Stimulated activated naive CD4-positive, alpha-beta T cell (primary cell): ENCODE measurements at places on chromosomes 7 and 10.

- no peak for DNase-seq
These were observed 54.1 kb downstream of the KCND2 start for GRCh38 chr7:120327054-120327453.

DNA sequence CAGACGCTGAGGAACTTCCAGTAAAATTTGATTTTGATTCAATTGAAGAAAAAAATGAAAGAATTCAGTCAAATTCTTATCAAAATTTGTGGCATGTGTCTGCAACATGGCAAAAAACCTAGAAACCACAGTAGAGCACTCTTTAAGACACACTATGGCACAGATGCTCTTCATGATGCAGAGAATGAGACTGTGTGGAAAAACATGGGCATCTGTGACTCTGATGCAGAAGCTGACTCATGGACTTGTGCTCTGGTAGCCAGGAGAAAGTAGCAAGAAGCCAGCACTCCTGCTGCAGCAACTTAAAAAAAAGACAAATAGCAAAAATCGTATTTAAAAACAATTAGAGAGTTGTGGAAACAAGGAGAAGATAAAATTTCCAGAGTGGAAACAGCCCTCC is 8.9 kb upstream of the KCNK18 start:
- DNase-seq, result no peak

DNA sequence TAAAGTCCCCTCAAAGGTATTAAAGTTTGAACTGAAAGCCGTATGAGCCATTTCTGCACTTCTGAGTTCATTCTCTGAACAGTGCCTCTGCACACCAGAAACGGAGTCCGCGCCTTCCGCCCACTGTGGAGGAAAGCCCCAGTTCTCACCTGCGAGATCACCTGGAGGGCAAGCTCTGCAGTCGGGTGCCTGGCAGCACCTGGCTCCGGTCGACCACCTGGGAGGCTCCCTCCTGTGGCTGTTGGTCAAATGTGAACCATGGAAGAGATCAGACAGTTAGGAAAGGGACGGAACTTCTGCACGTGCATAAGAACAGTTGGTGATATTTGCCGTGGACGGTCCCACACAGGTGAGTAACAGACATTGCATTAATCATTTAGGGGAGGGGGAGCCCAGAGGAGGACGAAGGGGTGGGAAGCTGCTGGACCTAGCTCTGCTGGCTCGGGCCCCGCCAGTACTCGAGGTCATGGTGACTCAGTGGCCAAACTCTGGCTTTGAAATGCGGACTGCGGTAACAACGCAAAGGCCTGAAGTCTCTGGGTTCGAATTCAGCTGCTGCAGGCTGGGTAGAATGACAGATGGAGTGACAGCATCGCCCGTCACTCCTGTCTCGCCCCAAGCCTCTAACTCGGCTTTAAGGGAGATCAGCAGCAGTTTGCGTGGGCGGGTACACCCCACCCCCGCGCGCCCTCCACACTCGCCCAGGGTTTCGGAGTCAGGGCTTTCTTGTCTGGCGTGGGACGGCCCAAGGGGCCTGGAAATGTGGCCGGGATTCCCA is 1.7 kb upstream of the DPYSL4 start:
- DNase-seq, result no peak

DNA sequence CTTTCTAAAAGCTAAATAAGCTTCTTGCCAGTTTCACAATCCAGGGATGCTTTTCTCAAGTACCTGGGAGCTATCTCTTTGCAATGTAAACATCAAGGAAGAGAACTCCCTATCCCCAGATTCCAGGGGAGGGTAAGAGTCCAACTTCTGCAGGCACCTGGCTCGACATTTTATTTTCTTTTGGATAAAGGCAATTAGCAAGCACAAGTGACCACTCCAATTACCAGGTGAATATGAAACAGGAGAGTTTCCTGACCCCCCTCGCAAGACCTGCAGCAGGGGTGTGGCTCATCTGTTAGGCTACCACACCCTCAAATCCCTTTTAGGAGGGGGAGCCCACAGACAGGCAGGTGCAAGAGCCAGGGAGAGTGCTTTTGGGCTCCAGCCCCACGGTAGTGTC is 28.6 kb upstream of the LANCL2 start:
- no peak for DNase-seq

GRCh38 chr7:81688622-81689411 is 81.0 kb downstream of the HGF start:
- DNase-seq, result no peak

GRCh38 chr10:120204877-120205276 is 252.2 kb upstream of the PLPP4 start:
- no peak for DNase-seq

DNA sequence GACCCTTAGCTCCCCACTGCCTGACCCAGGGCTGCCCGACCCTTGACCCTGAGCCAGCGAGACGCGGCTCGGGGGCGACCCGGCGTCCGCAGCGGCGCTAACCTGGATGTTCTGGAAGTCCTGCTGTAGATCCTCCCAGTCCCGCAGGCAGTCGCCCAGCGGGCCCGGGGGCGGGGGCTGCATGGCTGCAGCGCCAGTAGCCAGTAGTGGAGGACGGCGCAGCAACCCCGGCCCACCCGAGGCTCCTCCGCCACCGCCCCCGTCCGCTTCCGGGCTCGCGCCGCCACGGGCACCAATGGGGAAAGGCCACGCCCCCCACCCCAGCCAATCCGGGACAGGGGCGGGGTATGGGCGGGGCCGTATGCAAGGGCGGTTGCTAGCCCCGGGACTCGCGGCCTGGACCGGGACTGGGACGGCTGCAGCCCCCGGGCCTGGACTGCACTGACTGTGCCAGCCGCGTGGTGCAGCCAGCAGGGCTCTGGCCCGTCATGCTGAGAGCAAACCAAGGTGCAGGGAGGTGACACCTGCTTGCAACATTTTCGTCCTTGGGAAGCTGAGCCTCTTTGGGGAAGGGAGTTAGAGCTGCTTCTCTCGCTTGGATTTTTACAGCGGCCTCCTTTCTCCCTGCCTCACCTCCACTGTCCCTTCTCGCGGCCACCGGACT is at the start of gene TMEM120A:
TMEM120A (minus strand) TSS at position 208 of the 664 bp plus-strand sequence; CDS start at position 183, 25 bp downstream.
- DNase-seq, result peak; percentile 91

DNA sequence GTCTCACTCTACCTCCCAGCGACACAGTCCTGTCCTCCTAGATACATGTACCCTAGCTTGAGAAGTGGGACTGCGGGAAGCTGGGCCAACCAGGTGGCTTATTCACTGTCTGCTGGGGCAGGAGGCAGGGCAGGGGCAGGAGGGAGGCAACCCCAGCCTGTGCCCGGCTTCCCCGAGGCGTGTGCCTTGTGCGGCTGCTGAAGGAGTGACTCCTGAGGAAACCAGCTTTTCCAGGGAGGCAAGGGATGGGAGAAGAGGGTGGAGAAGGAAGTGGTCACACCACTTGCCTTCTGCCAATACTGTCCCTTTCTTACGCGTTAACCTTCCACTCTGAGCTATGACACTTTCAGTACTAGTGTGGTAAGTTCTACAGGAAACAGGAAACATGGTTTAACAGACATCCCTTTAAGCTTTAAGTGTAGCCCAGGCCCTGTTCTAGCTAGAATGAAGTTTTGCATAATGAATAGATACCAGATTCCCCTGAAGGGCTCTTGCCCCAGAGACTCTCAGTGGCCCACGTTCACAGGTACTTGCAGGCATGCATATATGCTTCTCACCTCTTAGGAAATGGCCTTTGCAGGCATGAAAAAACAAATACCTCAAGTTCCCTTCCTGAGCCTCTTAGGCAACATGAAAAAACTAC is 40.6 kb downstream of the SYPL1 start:
- peak; percentile 70 for DNase-seq

- DNase-seq, result no peak
These were observed 99.6 kb downstream of the PRPF18 start for GRCh38 chr10:13686331-13686752.

DNA sequence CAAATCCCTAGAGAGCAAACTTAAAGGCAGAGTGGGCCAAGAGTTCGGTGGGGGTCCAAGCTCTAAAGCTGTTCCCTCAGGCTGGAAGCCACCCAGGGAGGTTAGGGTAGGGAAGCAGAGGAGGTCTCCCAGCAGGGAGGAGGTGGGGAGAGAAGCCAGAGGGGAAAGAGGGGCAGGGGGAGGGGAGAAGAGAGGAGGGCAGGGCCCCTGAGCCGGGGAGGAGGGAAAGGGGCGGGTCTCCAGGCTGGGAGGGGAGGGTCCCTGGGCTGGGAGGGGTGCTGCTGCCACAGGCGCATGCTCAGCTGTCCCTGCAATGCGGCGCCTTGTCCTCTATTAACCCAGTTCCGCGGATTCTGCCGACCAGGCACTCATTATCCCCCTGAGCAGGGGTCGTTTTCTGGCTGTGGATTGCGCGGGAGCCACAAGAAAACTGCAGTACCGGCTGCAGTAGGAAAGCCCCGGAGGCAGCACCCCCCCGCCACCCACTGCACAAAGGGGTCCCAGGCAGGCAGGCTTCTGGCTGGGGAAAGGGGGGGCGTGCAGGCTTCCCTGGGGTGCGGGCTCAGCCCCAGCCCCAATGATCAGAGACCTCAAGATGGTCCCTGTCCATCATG is 49.3 kb downstream of the CAMK2B start:
- DNase-seq, result no peak

GRCh38 chr10:108970016-108970415 is 953.3 kb downstream of the XPNPEP1 start:
- no peak for DNase-seq

DNA sequence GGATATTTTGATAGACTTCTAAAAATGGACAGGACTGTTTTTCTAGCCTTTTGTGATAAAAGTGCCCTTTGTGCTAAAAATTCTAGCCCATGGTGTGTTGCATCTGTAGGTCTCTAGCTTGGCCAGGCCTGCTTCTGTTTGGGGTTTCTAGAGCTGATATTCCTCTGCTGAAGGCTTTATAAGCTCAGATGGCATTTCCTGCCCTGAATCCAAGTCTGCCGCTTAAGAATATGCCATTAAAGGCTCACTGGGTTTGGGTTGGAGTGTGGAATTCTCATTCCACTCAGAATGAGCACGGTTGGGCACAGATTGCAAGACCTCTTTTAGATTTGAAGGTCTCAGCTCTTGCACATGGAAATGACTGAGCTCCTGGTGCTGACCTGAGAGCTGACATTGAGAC is 49.4 kb upstream of the IGFBP3 start:
- no peak for DNase-seq

- DNase-seq, result no peak
These were observed 120.4 kb downstream of the EPDR1 start for GRCh38 chr7:38040831-38041230.

DNA sequence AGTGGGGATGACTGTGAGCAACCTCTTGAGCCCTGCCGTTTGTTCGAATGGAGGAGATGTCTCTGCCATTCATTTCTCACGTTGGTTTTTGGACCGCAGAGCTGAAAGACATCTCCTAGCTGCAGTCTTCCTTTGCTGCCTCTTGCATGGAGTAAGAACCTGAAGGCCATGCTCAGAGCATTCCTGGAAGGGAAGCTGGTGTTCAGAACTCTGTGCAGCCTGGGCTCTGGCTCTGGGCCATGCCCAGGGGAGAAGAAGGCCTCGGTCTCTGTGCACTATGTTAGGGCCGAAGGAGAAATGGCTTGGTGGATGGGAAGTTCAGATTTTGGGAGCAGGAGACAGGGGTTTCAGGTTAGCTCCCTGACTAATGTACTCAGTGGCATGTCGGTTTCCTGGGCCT is 22.9 kb downstream of the SFTPD start:
- no peak for DNase-seq

- DNase-seq, result peak; percentile 23
These were observed 96.6 kb upstream of the LRRN3 start for GRCh38 chr7:110994028-110994967.

- DNase-seq, result no peak
These were observed 2.5 kb downstream of the TCF7L2 start for GRCh38 chr10:112952282-112953173.

DNA sequence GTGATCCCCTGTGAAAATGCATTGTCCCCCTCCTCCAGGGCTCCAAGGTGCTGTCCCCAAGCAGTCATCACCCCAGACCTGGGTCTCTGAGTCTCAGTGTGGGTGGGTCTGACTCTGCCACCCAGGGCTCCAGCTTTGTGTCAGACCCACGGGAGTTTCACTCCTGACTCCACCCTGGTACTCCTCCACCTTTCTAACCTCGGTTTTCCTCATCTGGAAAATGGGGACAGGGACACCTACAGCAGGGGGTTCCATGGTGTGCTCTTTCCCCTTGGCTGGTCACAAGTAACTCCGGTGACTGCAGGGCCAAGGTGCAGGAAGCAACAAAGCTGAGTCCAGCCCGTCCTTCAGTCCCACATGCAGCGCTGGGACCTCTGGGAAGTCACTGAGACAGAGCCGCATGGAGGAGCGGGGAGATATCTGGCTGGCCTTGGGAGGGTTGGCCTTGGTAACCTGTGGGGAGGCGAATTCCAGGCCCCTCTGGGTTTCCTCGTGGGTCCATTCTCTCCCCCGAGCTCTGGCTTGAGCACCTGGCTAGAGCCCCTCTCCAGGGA is 41.8 kb upstream of the RABGEF1 start:
- no peak for DNase-seq

DNA sequence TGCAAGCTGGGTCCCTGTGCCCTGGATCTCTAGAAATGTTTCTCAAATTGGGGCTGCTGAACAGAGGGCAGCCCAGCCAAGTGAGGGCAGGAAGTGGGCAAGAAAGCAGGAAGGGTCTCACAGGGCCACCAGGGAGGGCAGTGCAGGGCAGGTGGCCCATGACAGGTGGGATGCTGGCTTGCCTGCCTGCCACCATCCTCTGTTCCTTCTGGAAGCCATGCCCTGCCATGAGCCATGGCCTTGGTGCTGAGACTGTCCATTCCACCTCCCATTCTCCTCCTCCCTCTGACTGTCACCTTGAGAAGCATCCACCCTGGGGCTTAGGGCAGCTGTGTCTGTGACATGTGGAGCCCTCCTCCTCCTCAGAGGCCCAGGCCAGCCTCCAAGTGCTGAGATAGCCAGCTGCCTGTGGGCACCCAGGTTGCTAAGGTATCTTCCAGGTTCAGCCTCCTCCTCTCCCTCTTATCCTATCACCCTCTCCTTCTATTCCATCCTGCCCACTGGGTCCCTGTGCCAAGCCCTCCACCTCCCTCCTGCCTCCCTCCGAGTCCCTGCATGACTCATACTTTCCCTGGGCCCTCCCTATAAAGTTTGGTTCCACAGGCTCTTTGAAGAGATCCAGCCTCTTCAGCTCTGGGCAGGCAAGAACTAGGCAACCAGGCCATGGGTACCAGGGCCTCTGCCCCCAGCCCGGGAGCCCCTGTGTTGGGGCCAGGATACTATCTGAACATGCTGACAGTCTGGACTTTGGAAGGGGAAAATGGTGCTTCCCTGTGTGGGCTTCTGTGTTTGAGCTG is 1.3 kb downstream of the VSIR start:
- peak; percentile 18 for DNase-seq

DNA sequence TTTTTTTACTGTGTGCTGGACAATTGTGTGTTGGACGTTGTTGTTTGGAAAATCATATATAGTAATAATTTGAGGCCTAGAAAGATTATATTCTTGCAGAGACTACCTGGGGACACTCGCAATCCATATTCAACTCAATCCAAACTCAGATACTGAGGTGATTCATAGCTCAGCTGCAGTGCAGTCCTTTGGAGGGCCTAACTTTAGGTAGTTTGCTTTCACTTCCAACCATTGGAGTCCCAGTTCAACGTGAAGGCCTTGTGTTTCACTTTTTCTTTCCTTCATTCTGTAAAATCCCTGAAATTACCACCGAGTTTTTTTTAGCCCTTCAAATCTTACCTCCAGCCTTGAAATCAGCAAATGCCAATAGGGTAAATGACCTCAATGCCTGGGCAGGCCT is 32.3 kb downstream of the ATRNL1 start:
- no peak for DNase-seq

GRCh38 chr10:13143766-13144165 is 17.6 kb upstream of the MCM10 start:
- no peak for DNase-seq

GRCh38 chr10:28632584-28632945 is 44.8 kb upstream of the BAMBI start:
- DNase-seq, result no peak
